ENCODE measurements at places on chromosomes 6 and 20. TPM values are rescaled to one million over a fixed set of nuclear protein-coding genes. Genes with fewer than 3 reads are reported as not detected.

The HRH3 gene
- total RNA-seq = not detected

The EPPIN gene
- not detected for total RNA-seq

The ZNF831 gene
- 0.10 TPM for total RNA-seq

The NRSN1 gene
- not detected for total RNA-seq

- no peaks in the 10 kb centered on the region for H3K36me3 ChIP-seq
- no peaks in the 10 kb centered on the region for H3K27me3 ChIP-seq
- no peak for DNase-seq
- peaks cover 8% of the 10 kb centered on the region for H3K4me1 ChIP-seq
- peak overlapping the region; percentile 86 for H3K4me3 ChIP-seq
Measured at GRCh38 chr6:43060034-43060754, 763 bp downstream of the KLC4 start.

DNA sequence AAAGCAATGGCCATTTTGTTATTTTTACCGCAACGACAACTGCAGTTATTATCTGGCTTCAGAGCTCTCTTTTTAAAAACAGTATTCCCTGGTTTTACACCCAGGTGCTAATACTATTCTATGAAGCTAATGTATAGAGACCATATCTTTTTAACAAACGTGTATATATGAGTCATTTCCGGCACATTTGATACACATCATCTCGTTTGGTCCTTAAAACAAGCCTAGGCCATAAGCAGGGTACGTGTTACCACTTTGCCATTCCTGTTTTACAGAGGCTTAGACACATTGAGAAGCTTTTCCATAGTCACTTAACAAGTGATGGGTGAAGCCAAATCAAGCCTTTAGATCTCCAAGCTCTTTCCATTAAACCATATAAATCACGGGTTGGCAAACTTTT, 5.5 kb downstream of the TRAF3IP2 start:
- peaks cover 22% of the 10 kb centered on the region for H3K4me1 ChIP-seq
- no peak overlapping the region for H3K27ac ChIP-seq
- no peak for DNase-seq
- no peak overlapping the region for H3K4me3 ChIP-seq

DNA sequence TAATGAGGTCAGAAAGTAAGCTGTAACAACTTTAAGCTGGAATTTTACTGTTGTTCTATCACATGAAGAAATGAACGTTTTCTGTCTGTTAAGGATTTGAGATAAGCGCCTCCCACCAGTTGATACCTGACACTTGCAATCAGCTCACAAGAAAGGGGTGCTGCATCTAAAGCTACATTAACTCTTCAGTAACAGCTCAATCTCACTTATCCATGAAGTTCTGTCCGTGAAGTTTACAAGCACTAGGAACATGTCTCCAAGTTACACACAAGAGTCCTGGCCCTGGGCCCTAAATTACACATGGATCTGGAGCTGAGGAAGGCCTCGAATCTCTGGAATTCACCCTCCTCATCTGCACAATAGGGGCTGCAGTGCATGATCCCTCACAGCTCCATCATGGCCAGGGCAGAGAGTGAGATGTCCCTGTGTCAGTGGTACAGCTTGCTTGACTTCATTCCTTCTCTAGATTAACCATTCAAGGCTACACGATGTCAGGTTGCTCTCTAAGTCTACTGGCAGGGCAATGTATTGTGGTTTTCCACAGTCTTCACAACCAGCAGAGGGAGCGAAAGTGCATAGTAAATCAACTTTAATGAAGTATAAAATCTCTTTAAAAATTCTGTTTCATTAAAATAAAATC, 182.4 kb upstream of the MCHR2 start:
- H3K27me3 ChIP-seq = no peaks in the 10 kb centered on the region
- no peaks in the 10 kb centered on the region for H3K36me3 ChIP-seq
- DNase-seq = no peak
- no peak overlapping the region for H3K27ac ChIP-seq
- peaks cover 2% of the 10 kb centered on the region for H3K4me1 ChIP-seq

DNA sequence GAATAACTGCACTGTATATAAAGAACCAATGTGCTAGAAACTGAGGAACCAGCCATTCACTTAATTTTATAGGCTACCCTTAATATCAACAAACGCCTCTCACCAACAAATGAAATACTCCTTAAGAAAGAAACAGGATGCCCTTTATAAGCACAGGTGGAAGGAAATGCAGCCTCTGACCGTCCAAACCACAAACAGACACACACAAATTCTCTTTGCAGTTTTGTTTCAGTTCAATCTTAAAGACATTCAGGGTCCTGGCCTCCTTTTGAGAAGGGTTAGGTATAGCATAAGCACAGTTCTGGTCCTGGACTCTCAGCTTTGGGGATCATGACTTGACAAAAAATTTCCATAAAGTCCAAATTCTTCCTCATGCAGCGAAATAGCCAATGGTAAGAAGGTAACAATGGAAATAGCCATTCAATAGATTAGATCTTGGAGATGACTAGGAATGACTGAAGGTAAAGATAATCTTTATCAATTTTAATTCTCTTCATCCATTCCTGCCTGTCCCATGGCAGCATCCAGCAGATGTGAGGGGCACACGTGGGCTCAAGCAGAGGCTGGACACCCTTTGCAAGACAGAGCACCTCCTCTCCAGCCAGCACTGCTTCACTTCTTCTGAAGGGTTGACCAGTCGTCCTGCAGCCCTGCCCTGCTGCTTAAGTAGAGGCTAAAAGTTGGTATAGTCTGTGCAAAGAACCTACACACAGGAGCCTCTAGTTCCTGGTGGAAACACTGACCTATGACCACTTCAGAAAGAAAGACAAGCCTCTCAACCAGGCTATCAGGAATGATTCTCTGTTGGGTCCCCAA, 123.9 kb downstream of the CD83 start:
- no peak overlapping the region for H3K4me3 ChIP-seq
- no peak overlapping the region for H3K27ac ChIP-seq
- H3K4me1 ChIP-seq = no peaks in the 10 kb centered on the region
- no peaks in the 10 kb centered on the region for H3K27me3 ChIP-seq
- no peak for DNase-seq

DNA sequence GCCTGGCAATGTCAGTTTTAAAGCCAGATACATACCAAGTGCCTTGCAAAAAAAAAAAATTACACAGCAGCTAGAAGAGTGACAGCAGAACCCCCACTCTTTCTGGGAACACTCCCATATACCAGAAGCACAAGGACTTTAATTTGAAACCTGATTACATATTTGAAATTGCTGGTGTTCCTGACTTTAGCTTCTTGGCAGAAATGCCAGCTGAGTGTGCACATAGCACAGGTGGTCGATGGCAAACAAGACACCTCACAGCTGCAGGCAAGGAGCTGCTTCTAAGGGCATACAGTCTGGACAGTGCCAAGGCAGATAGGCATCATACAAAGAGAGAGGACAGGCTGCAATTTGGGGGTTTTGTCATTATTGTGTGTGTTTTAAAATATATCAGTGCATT, 150.7 kb upstream of the SGK1 start:
- H3K4me3 ChIP-seq = no peak overlapping the region
- no peaks in the 10 kb centered on the region for H3K36me3 ChIP-seq
- H3K27ac ChIP-seq = no peak overlapping the region
- DNase-seq = no peak
- H3K4me1 ChIP-seq = peaks cover 4% of the 10 kb centered on the region
- no peaks in the 10 kb centered on the region for H3K27me3 ChIP-seq

GRCh38 chr6:144346719-144347447, 61.7 kb downstream of the UTRN start:
- no peaks in the 10 kb centered on the region for H3K36me3 ChIP-seq
- H3K27ac ChIP-seq = no peak overlapping the region
- no peak overlapping the region for H3K4me3 ChIP-seq

DNA sequence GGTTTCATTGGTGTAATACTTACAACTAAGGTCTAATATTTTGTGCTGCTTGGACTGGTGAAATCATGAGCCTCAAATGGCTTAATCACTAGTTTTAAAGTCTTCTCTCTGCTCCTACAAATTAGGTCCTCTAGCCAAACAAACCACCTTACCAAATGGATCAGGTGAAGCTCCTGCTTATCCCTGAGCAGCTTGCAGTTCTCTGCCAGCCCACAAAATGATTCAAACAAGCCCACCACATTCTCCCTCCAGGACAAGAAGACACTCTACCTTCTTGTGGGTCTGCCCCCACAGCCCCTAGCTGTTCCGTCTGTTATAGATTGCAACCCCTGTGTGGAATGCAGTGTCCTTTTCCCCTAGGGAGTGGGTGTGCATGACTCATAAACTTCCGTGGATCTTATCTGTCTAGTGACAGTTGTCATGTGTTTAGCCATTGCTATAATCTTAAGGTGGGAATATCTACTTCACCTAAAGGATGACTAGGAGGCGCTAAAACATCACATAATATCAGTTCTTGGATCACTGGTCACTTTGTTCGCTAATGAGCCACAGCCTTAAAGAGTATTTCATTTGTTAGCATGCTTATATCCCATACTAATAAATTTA, 940.5 kb upstream of the MANEA start:
- no peak for DNase-seq
- H3K36me3 ChIP-seq = no peaks in the 10 kb centered on the region
- no peak overlapping the region for H3K4me3 ChIP-seq
- no peak overlapping the region for H3K27ac ChIP-seq
- H3K4me1 ChIP-seq = no peaks in the 10 kb centered on the region

DNA sequence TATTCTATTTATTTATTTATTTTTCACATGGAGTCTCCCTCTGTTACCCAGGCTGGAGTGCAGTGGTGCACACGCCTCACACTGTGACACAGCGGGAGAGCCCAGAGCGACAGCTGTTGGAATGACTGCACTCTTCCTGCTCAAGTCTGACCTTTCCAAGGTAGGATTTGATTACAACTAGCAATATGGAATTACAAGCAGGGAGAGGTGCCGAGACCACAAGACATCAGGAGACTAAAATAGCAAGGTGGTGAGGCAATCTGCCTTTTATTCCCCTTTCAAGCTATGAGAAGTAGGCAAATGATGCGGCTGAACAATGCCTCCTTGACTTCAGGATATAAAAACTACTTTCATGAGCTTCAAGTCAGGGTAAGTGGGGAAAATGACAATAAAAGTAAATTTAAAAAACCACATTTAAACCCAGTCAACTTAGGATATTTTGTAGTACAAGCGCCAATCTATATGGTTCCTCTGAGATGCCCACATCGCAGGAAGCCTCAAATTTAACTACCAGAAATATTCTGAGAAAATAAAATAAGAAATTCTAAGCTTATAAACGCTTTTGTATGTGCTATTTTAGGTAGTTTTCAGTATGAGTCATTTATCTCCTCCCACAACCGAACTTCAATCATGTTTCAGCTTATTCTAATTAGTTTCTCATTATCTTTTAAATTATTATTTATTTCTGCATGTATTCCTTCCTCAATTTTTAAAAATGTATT, 146.9 kb upstream of the SGK1 start:
- no peak for DNase-seq
- no peaks in the 10 kb centered on the region for H3K27me3 ChIP-seq
- no peak overlapping the region for H3K27ac ChIP-seq
- H3K4me3 ChIP-seq = no peak overlapping the region
- H3K4me1 ChIP-seq = peaks cover 4% of the 10 kb centered on the region
- no peaks in the 10 kb centered on the region for H3K36me3 ChIP-seq

DNA sequence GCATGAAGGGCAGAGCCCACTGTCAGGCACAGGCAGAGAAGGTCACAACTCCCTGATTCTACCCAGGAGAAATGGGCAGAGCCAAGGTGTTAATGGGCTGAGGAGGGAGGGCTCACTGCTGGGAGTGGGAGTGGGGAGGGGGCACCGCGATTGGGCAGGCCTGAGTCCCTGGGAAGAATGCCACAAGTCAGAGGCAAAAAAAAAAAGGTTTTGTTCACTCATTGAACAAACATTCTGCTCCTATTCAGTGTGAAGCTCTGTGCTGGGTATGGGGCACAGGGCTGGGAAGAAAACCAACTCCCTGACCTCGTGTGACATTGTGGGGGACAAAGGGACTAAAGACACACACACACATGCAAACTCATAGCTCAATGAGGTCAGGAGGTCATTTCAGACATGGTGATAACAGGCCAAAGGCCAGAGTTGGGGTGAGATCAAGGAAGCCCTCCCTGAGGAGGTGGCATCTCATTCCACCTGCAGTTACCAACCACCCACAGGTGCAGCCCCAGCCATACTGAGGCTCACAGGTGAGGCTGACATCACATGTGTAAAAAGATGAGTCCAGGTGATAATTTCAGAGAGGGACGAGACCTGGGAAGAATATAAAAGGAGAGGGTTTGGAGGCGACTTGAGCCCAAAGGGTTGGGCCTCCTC, 3.2 kb upstream of the PMEPA1 start:
- H3K36me3 ChIP-seq = no peaks in the 10 kb centered on the region
- H3K4me1 ChIP-seq = peaks cover 4% of the 10 kb centered on the region
- no peak overlapping the region for H3K27ac ChIP-seq
- H3K27me3 ChIP-seq = no peaks in the 10 kb centered on the region

DNA sequence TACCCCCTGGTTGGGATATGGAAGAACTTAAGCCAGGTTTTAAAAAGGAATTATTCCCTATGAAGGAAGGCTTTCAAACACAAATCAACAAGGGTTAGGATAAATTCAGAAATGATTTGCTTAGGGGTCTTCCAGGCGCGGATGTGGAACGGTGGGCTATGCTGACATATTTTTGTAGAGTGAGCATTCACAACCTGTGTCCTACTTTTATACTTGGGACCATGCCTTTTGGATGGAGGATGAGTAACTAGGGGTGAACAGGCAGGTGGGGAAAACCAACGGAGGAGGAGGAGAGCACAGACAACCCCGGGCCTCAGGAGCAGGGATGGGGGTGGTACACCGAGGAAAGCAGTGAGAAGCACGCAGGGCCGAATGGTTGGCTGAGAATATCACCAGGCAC, 5.9 kb downstream of the MYLK4 start:
- no peaks in the 10 kb centered on the region for H3K27me3 ChIP-seq
- H3K4me1 ChIP-seq = no peaks in the 10 kb centered on the region
- no peak for DNase-seq
- no peak overlapping the region for H3K27ac ChIP-seq

- no peaks in the 10 kb centered on the region for H3K36me3 ChIP-seq
- H3K27ac ChIP-seq = no peak overlapping the region
- no peak overlapping the region for H3K4me3 ChIP-seq
- H3K27me3 ChIP-seq = no peaks in the 10 kb centered on the region
- no peak for DNase-seq
Measured at GRCh38 chr20:62089393-62089792, 23.7 kb upstream of the TAF4 start.

- DNase-seq = no peak
- no peak overlapping the region for H3K4me3 ChIP-seq
- no peak overlapping the region for H3K27ac ChIP-seq
- no peaks in the 10 kb centered on the region for H3K27me3 ChIP-seq
- H3K4me1 ChIP-seq = no peaks in the 10 kb centered on the region
Measured at GRCh38 chr6:150129616-150130505, 13.0 kb upstream of the PPP1R14C start.

GRCh38 chr6:148890096-148890495, 143.3 kb downstream of the UST start:
- DNase-seq = no peak
- no peaks in the 10 kb centered on the region for H3K27me3 ChIP-seq
- no peaks in the 10 kb centered on the region for H3K36me3 ChIP-seq
- H3K4me1 ChIP-seq = peaks cover 17% of the 10 kb centered on the region
- H3K4me3 ChIP-seq = no peak overlapping the region

GRCh38 chr6:24749297-24749696, 25.4 kb upstream of the GMNN start:
- DNase-seq = no peak
- H3K4me3 ChIP-seq = no peak overlapping the region
- no peak overlapping the region for H3K27ac ChIP-seq
- H3K36me3 ChIP-seq = no peaks in the 10 kb centered on the region
- H3K27me3 ChIP-seq = no peaks in the 10 kb centered on the region

GRCh38 chr6:111521497-111522270, 38.7 kb upstream of the REV3L start:
- H3K27ac ChIP-seq = no peak overlapping the region
- no peaks in the 10 kb centered on the region for H3K27me3 ChIP-seq
- H3K4me1 ChIP-seq = peaks cover 3% of the 10 kb centered on the region
- no peak overlapping the region for H3K4me3 ChIP-seq
- no peak for DNase-seq

- H3K4me1 ChIP-seq = no peaks in the 10 kb centered on the region
- no peaks in the 10 kb centered on the region for H3K27me3 ChIP-seq
- H3K36me3 ChIP-seq = no peaks in the 10 kb centered on the region
Measured at GRCh38 chr6:108535114-108535742, 25.5 kb upstream of the FOXO3 start.

Data from ovary (tissue), 10 donors.